ENCODE measurements at places on chromosomes 7 and 10.

DNA sequence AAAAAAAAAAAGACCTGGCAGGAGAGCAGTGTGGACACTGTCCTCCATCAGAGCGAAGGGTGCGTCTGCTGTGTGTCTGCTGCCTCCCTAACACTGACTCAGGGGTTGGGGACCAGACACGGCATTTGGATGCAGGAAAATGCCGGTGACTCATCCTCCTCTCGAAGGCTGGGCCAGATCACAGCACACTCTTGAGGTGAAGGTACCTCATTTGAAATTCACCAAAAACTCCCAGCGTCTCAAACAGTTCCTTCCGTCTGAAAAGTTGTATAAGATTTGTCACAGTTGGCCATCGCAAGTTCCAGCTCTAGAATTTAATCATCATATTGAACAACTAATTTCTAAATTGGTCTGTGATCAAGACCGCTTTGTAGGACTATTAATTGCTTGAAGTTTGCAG lies 118.1 kb upstream of the LYZL2 start:
- DNase-seq: peak; percentile 79

DNA sequence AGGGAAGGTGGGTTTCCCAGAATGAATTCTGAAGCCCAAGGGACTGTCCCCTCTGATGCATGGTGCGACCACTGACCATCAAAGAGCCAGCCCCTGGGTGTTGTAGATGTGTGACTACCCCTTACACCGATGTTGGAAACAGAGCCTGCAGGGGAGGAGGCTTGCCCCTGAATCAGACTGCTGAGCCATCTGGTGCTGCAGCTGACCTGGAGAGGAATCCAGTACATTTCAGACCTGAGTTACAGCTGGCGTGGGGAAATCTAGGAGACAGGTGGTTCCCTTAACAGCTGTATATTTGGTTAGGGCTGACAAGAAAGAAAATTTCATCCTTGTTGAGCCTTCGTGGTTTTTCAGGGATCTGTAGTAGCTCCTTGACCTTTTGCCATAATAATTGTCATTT lies 195.5 kb downstream of the CELF2 start:
- DNase-seq: no peak

DNA sequence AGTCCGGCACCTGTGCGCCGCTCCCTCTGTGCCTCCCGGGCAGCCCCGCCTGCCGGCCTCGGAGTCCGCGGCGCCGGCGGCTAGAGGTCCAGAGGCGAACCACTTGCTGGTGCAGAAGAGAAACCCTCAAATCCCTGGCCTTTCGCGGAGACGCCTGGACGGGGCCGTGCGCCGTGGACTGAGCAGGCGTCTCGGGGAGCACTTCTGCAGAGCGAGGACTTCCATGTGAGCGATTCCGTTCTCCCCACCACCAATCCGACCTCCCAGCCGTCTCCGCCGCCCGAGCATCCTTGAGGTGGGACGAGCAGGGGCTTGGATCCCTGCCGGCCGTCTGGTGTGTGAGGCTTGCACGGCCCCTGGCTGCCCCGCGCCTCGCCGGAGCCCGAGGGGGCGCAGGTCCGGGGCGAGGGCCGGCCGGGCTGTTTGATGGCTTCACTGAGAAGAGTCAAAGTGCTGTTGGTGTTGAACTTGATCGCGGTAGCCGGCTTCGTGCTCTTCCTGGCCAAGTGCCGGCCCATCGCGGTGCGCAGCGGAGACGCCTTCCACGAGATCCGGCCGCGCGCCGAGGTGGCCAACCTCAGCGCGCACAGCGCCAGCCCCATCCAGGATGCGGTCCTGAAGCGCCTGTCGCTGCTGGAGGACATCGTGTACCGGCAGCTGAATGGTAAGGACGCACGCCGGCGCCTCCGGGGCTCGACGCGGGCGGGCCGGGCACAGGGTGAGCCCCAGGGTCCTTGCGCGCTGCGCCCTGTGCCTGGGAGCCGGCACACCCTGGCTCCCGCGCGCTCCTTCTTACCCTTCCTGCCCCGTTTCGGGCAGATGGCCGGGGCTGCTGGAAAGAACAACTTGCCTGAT lies 660 bp downstream of the GALNT17 start:
- DNase-seq: peak; percentile 26

DNA sequence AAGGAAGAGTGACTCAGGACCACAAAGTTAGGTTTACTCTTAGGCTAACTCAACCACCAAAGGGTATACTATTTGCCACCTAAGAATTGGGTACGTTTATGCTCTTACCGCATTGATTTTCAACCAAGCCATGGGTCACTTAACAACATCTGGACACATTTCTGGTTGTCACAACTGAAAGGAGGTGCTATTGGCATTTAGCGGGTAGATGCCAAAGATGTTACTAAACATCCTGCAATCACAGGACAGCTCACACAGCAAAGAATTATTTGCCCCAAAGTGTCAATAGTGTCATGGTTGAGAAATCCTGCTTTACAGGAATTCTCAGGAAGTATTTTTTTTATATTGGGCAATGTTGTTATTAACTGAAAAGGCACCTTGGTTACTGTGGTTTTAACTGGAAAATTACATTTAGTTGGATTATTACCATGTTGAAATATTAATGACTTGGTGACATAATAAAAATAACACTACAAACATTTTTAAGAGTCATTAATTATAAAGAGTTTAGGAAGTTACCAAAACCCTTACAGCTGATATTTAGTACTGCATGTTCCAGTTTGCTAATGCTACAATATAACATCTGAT lies 185.0 kb upstream of the TMEM196 start:
- DNase-seq: peak; percentile 93

GRCh38 chr10:51230887-51231585 lies 156.7 kb downstream of the PRKG1 start:
- no peak for DNase-seq

DNA sequence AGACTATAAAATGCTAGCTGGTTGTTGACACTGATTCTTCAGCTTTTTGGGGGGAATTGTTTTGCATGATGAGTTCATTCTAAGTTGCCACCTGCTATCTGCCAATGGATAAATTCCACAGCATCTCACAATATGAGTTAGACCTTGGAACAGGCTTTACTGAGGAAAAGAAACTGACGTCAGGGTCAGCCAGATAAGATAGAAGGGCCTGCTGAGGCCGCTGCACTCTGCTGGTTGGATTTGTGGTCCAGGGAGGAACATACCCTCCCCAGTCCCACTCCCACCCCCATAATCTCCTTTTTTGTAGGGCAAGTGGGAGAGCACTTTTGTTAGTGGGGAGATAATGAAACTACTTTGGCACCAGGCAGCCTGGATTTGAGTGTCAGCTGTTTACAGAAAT lies 110.6 kb upstream of the PRR15 start:
- DNase-seq: no peak

DNA sequence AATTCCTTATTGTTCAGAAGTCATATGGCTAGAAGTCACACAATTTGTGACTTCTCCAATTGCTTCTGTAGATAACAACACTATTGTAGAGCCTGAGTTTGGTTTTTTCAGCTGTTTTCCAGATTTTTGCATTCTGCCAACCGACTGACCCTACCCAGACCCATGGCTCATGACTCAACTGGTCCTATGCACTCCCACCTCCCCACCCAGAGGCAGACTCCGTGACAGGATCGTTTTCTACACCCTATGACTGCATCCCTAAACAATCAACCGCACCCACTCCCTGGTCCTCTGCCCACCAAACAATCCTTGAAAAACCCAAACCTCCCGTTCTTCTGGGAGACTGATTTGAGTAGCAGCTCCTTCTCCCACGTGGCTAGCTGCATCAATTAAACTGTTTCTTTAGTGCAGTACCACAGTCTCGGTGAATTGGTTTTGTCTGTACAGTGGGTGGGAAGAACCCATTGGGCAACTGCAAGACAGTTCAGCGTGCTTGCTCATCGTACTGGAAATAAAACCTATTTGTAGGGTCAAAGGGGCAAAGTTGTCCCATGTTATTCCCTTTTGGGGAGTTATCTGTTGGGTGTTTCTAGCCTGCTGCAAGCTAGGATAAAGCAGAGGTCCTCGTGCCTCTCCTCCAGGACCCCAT lies 150.3 kb upstream of the FAM20C start:
- DNase-seq: peak; percentile 12

DNA sequence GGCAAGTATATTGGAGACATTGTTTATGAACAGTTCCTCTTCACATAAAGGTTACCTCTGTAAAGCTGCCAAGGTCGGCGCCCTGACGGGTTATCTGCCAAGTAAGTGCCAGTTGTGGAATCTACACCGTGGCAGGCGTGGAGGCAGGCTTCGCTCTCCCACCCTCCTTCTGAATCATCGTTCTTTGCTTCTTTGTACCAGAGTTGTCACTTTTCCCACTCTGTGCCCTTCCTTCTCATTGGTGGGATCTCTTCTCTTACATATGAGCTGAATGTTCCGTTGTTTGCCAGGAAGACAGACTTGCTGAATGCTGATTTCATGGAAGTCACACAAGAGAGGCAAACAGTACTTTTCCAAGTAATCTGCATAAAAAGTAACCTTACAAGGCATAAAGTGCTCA lies 40.6 kb upstream of the PTPRZ1 start:
- DNase-seq: no peak

GRCh38 chr7:140479739-140480084 lies 407 bp upstream of the MKRN1 start:
- DNase-seq: no peak

- no peak for DNase-seq
Measured at GRCh38 chr7:158017111-158018097, 570.2 kb downstream of the PTPRN2 start.
